ENCODE measurements at places on chromosomes 7 and 10.

- no peak for DNase-seq
Measured at GRCh38 chr7:130505753-130506152, 13.9 kb downstream of the MEST start.

DNA sequence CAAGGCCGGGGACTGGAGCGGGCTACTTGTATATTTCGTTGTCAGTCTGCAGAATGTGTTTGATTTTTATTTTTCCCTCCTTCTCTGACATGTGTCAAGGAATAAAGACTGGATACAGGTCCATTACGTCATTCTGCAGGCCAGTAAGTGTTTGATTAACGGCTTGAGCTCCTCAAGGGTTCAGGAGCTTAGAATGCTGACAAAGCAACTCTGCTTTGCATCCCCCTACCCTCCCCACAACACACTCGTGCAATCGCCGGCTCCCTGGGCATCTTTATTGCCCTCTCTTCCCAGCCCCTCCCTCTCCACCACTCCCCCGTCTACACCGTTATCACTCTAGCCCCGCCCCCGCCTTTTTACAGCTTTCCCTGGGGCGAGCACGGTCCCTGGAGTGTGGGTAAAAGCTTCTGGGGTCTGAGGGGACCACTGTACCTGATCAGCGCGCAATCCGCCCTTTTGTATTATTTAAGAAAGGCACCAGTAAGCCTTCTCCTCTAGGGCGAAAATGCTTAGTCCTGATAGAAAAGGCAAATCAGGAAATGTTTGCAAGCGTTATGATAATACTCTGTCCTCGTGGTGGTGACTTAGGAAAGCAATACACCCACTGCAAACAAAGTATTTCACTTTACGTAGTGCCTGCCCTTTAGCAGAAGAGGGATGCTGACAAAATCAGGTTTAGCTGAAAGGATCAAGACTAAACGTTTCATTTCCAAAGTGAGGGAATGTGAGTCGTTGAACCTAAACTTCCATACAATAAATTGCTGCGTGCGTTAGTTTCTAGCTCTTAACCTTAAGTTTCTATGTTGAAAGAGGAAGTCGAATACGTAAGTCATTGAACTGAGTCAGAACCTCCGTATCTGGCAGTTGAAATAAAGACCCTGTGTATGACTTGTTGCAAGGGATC, 1.4 kb upstream of the CREB5 start:
- no peak for DNase-seq

- no peak for DNase-seq
Measured at GRCh38 chr7:3486841-3487240, 185.8 kb downstream of the SDK1 start.

DNA sequence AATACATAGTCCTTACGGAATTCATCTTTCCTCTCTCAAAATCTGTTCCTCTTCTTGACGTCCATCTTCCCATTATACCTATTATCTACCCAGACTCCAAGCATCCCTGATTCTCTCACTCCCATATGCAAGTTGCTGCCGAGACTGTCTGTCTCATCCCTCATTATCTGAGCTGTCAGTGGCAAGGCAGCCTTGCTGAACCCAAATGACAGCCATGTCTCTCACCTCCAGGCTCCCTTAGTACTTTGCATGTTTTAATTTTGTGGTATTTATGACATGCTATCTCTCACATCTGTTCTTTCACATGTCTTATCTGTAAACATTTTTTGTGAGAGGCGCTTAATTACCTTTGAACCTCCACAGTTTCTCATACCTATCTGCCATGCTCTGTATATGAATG, 54.4 kb upstream of the IFRD1 start:
- DNase-seq, result no peak

DNA sequence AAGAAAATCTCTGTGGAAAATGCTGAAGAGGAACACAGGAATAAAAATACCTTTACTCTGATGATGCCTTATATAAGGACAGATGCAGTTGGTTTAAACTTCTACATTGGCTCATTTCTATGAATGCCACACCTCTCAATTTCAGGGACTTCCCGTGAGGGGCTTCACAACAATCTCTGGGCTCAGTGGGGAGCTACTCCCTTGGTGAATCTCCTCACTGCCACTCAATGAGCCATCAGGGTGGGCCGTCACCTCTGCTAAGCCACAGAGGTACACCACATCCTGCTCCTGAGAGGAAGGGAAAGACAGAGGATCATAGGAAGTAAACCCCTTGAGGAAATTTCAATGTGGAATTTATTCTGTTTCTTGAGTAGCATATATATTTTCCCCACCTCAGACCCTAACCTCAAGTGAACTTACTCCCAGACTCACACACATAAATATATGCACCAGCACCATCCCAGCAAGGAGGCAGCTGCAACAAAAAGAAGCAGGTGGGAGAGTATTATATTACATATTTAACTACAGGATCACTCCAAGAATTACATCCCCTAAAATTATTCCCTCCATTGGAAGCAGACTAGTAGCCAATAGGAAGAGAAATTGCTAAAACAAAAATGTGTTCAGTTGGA, 63.3 kb upstream of the PRSS1 start:
- no peak for DNase-seq

GRCh38 chr10:71964098-71964742, at the start of gene CHST3:
TSS of gene CHST3 (plus strand) at chr10:71964395. CDS start at chr10:72005843, 41,448 bp downstream.
- DNase-seq, result no peak

DNA sequence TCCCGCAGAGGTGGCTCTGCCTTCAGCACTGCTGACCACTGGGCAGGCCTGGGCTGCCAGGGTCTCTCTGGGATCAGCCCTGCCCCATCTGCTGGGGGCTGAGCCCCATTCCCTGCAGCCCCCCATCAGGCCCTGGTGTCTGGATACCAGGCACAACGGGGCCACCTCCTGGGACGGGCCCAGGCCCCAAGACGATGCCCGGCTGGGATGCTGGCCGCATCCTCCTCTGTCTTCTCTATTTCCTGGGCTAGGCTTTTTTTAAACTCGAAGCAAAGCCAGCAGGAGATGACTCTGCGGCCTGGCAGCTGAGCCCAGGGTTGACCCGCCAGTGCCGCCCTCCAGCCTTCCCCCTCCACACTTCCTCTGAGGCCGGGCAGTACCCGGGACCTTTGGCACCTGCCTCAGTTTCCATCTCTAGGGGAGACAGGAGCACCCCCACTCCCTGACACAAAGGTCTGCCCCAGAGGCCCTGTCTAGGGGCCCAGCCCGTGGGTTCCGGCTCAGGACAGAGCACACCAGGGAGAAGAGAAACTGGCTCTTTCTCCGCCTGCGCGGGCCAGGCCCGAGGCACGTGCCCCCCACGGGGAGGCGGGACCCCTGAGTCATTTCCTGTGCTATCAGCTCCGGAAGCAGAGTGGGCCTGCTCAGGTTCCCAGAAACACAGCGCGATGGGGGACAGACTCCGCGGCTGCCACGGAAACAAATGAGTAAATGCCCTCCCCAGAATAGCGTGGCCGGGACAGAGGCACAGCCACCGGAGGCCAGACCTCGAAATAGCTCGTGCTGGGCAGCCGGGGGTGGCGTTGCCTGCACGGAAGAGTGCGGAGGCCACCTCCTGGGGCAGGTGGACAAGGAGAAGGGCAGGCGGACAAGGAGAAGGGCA, 84.6 kb upstream of the PDGFA start:
- peak; percentile 93 for DNase-seq

DNA sequence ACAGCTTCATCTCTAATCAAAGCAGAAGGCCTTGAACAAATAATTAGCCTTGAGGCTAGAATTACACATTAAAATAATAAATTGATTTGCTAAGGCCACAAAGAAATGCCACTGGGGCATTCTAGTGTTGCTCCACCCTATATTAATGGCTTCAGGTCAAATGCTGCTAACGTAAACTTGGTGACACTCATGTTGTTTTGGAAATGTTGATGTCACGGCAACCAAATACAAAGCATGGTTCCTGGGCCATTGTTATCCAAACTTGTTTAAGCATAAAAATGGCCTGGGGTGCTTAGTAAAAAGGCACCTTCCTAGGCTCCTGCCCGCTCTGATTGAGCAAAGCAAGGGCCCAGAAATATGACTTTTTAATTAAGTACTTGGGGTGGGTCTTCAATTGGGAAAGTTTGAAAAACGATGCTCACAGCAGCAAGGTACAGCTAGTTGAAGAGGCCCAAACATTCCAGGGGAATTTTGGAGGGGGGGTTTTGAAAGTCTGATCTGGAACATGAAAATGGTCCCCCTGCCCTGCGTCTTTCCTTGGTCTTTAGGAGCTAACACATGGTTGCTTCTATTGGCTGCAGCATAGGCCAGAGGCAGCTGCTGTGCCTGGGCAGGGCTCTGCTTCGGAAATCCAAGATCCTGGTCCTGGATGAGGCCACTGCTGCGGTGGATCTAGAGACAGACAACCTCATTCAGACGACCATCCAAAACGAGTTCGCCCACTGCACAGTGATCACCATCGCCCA, 67.8 kb downstream of the ABCC2 start:
- DNase-seq, result no peak

GRCh38 chr10:116418389-116418788, 9.3 kb upstream of the PNLIPRP3 start:
- no peak for DNase-seq

- no peak for DNase-seq
Measured at GRCh38 chr7:16592395-16592794, 53.2 kb downstream of the ANKMY2 start.

DNA sequence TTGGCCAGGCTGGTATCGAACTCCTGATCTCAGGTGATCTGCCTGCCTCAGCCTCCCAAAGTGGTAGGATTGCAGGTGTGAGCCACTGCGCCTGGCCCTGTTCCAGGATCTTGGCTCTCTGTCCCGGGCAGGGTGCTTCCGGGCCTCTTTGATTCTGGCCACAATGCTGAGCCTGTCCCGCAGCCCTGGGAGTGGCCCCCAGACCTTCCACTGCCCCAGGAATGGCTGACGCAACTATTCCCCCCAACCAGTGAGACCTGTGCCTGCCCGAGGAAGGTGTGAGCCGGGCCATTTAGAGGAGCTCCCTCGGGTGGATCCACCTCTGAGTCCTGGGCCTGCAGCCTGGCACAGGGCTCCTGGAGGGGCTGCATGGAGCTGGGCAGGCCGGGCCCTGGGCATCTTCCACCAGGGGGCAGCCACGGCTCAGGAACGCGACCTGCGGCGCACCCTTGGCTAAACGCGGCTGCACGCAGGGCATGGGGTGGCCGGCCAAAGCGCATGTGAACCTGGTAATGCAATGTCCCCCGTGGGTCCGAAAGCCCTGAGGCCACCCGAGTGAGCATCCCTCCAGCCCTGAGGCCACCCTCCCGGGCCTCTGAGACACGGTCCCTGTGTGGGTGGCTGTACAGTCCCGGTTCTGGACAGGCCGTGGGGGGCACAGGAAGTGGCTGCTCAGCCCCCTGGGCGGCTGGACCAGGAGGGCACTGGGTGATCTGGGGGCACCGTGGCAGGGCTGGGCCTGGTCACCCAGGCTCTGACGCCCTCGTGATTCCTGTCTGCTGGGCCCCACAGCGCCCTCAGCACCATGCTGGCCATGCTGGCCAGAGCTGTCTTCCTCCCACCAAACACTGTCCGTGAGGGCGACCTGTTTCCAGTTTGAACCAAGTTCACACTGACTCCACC, 24.8 kb downstream of the GRIFIN start:
- peak; percentile 65 for DNase-seq

DNA sequence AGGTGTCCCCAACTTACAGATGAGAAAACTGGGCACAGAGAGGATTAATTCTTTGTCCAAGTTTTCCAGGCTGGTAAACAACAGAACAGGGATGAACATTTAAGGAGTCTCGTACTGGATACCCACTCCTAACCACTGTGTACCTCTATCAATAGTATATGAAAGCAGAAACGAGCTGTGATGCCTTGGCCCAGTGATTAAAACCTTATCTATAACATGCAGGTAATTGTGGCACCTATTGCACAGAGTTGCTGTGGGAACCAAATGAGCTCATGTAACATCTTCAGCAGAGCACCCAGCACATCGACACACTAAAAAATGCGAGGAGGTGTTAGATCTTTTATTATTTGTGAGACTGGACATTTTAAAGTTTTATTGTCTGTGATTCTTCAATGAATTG, 1.6 kb downstream of the TMEM273 start:
- no peak for DNase-seq

DNA sequence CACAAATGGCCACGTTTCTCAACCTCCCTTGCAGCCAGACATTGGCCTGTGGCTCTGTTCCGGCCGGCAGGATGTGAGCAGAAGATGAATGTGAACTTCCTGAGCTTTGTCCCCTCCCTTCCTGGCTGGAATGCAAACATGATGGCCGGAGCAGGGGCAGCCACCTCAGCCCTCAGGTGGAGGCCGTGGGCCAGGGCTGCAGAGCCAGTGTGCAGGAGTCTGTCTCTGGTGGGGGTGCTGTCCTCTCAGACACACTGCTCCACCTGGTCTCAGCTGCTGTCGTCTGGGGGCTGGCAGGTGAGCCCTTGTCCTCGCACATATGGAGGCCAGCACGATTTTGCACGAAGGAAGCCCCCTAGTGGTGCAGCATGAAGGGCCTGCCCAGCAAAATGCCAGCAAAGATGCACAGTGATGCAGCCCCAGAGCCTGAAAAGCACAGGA, 25.3 kb upstream of the PWWP2B start:
- no peak for DNase-seq

GRCh38 chr7:30062587-30062986, 34.4 kb downstream of the PLEKHA8 start:
- no peak for DNase-seq

- DNase-seq, result no peak
Measured at GRCh38 chr7:45088821-45089340, at the start of gene NACAD. TSS of gene NACAD (minus strand) at chr7:45088969. CDS start at chr7:45088894, 75 bp downstream.

- DNase-seq, result no peak
Measured at GRCh38 chr7:19552576-19552975, 156.3 kb downstream of the POLR1F start.

Data from activated CD4-positive, alpha-beta T cell treated with anti-CD3 and anti-CD28 coated beads, Interleukin-2, amount 50 U/mL, for 24 hours (primary cell).